ENCODE measurements at places on chromosomes 2 and 18. TPM values are rescaled to one million over a fixed set of nuclear protein-coding genes. Genes with fewer than 3 reads are reported as not detected.

The ABCA12 gene
- under 0.01 TPM for total RNA-seq

The PFN4 gene
- total RNA-seq: 0.78 TPM

The DSG4 gene
- total RNA-seq: not detected

The CRYGC gene
- total RNA-seq: not detected

The VWC2L gene
- total RNA-seq: not detected

The COL4A4 gene
- under 0.01 TPM for total RNA-seq

The FTCDNL1 gene
- total RNA-seq: 1.8 TPM

The DUSP11 gene
- 23.5 TPM for total RNA-seq

The CPLX4 gene
- total RNA-seq: not detected

The SIX3 gene
- 0.39 TPM for total RNA-seq

The FAM161A gene
- total RNA-seq: 2.5 TPM

The SCN3A gene
- not detected for total RNA-seq

The POTEC gene
- total RNA-seq: not detected

The ODC1 gene
- 154 TPM for total RNA-seq

The DNMT3A gene
- total RNA-seq: 9.6 TPM

The RAPGEF4 gene
- total RNA-seq: under 0.01 TPM

The TBR1 gene
- under 0.01 TPM for total RNA-seq

The AGXT gene
- total RNA-seq: not detected

The DNAH7 gene
- total RNA-seq: 0.73 TPM

The METTL4 gene
- 7.7 TPM for total RNA-seq

The PRPF40A gene
- total RNA-seq: 102 TPM

The XRCC5 gene
- total RNA-seq: 223 TPM

The IDH1 gene
- 127 TPM for total RNA-seq

The NEMP2 gene
- total RNA-seq: 3.7 TPM

The CROCC2 gene
- 0.20 TPM for total RNA-seq

The RGPD3 gene
- under 0.01 TPM for total RNA-seq

The SIGLEC15 gene
- total RNA-seq: 5.1 TPM

The ANO7 gene
- total RNA-seq: 0.78 TPM

The NT5C1B gene
- not detected for total RNA-seq

The COL5A2 gene
- 186 TPM for total RNA-seq

The KLF7 gene
- total RNA-seq: 19.7 TPM

The IL36B gene
- total RNA-seq: not detected

The SOCS6 gene
- total RNA-seq: 50.6 TPM

The EFHD1 gene
- not detected for total RNA-seq

The THSD7B gene
- not detected for total RNA-seq

The ARHGEF4 gene
- total RNA-seq: 0.98 TPM

The ANKRD30B gene
- not detected for total RNA-seq

The MRPL33 gene
- total RNA-seq: 69.8 TPM

The EEF1B2 gene
- 978 TPM for total RNA-seq

The PLGLB1 gene
- 1.2 TPM for total RNA-seq

The CCDC88A gene
- 86.6 TPM for total RNA-seq

The EMX1 gene
- not detected for total RNA-seq

The SERPINB2 gene
- 3.5 TPM for total RNA-seq

The LYG1 gene
- 0.20 TPM for total RNA-seq
